ENCODE measurements at places on chromosomes 7 and 10.

DNA sequence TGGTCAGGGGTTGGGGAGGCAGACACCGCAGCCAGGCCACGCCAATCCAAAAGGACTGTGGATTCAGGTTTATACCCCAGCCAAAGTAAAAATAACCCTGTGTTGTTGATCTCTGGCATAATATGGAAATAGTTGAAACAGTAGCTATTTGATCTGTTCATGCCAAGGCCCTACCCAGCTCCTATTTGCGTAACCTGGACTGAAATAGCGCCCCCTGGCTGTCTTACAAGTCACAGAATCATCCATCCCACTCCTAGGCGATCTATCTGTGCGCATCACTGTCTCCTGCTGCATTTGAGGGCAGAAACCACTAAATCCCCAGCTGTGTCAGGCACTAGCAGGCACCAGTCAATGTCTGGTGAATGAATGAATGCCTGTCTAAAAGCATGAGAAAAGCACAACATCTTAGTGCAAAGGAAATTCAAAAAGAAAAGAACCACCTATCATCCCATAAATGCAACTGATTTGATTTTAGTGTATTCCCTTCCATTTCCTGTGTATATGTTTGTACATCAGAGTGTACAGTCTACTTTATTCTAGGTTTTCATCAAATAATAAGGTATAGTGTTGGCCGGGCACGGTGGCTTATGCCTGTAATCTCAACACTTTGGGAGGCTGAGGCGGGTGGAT, 160.0 kb downstream of the SLIT1 start:
- DNase-seq, result no peak

GRCh38 chr7:3380034-3380433, 79.0 kb downstream of the SDK1 start:
- no peak for DNase-seq

DNA sequence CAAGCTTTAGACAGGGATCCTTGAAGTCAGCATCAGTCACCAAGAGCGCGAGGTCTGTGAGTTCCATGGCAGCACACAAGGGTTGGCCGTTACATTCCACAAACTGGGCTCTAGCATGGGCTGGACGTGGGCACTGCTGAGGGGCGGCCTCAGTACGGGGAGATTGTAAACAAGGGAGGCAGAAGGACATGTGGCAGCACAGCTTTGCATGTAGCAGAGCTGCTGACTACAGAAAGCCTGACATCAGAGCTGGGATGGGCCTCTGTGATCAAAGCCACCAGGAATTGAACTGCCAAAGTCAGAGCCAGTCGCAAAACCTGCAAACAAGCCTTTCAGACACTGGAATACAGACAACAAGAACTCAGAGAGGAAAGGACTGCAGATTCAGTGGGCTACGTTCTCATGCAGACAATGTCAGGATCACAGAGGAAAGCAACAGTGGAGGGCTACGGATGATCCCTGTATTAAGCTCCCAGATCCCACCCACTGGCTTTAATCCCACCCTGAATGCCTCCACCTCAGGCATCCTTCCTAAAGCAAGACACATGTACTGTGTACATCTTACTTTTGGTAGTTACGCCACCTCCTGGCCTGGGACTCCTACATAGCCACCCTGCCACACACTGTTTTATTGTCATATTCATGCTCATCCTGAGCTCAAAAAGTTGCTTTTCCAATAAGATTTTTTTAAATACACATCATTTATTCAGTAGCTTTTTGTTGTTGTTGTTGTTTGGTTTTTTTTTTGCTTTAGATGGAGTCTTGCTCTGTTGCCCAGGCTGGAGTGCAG, 291.1 kb upstream of the IMMP2L start:
- no peak for DNase-seq

DNA sequence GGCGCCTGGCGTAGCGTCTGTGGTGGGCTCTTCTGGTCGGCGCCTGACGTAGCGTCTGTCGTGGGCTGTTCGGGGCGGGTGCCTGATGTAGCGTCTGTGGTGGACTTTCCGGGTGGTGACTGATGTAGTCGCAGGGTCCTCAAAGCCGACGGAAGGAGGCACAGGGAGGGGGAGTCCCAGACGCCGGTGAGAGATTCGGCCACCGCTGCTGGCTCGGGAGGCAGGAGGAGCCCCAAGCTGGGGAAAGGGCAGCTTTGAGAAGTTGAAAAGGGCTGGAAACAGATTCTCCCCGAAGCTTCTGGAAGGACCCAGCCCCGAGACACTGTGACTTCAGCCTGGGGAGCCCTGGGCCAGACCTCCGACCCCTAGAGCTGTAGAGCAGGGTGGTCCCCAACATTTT, 105.7 kb downstream of the DNAJB6 start:
- DNase-seq, result no peak

GRCh38 chr10:17450024-17450423, 4.4 kb downstream of the ST8SIA6 start:
- DNase-seq, result no peak

DNA sequence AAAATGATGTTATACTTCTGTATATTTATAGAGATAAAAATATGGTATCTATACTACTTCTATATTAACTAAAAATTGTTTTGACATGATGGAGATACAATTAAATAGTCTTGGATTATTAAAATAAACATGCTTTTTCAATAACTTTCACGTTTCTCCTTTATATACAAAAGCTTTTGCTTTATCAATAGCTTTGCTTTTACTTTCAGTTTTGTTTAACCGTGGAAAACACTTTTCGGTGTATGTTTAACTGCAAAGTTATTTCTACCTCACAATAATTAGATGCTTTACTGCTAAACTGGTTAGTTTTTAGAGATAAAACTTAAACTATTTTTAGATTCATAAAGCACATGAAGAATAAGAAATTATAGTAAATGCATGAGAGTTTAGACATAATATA, 432.1 kb upstream of the PCDH15 start:
- DNase-seq, result no peak

DNA sequence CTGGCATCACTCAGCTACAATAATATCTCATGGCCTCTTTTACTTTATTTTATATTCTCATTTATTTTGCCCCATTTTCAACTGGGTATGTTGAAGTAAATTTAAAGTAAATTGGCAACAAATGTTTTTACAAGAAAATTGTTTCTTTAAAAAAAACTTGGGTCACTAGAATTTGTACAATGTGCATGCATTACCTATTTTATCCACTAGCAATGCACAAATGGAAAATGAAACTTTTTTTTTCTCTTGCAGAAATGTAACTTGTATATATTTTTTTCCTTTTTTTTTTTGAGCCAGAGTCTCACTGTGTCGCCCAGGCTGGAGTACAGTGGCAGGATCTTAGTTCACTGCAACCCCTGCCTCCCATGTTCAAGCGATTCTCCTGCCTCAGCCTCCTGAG, 10.3 kb upstream of the H2AZ2 start:
- DNase-seq, result no peak

DNA sequence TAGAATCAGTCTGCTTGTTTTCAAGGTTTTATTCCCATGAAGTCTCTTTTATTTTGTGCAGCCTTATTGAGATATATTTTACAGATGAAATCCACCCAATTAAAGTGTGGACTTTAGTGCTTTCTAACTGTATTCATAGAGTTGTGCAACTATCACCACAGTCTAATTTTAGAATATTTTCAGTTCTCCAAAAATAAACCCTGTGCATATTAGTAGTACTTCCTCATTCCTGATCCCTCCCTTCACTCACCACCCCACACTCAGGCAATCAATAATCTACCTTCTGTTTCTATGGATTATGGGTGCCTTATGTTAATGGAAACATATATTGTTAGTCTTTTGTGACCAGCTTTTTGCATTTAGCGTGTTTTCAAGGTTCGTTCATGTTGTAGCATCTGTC, 185.7 kb upstream of the TMEM72 start:
- no peak for DNase-seq

GRCh38 chr7:82319674-82320118, 123.9 kb downstream of the CACNA2D1 start:
- no peak for DNase-seq

GRCh38 chr7:44565795-44566559, 7.7 kb downstream of the DDX56 start:
- no peak for DNase-seq

DNA sequence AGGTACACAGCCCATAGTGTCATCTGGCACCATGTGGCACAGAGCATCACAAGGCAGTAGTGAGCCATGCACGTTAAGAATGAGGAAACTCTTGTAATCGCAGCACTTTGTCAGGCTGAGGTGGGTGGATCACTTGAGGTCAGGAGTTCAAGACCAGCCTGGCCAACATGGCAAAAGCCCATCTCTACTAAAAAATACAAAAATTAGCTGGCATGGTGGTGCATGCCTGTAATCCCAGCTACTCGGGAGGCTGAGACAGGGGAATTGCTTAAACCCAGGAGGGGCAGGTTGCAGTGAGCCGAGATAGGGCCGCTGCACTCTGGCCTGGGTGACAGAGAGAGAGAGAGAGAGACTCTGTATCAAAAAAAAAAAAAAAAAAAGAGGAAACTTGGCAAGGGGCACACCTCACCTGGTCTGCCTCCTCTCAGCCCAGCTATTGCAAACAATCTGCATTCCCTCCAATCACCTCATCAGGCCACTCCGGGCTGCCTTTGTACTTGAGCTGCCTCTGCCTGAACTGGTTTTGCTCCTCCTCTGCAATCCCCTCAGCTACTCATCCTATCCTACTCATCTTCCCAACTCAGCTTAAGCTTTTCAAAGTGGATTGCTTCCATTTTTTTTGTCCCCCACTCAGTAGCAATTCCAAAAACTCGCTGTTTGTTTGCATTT, 46.0 kb upstream of the OPTN start:
- DNase-seq, result no peak

GRCh38 chr7:152502813-152503790, 67.3 kb upstream of the KMT2C start:
- DNase-seq, result no peak

DNA sequence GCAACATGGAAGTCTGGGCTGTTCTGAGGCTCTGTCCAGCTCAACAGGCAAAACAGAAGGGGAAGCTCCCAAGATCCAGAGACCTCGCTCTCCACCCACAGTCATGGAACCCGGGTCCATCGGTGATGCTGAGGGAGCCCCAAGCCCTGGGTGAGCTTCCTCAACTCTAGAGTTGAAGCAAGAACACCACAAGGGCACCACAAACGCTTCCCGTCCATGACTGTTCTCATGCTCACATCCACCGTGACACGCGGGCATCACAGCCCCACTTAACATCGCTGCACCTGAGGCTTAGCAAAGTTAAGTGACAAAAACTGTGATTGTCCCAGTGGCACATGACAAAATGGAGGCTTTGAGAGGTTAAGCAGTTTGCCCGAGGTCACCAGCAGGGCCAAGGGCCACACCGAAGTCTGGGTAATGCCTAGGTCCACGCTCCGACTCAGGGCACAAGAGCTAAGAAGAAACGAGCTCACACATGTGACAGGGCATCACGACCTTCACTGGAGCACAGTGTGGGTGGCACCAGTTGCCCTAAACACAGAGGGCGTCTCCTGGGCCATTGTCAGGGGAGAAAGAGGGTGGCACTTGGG, 110.6 kb downstream of the OAT start:
- no peak for DNase-seq

GRCh38 chr7:24328050-24328449, 44.1 kb downstream of the NPY start:
- DNase-seq, result no peak

GRCh38 chr7:39293056-39293823, 273.0 kb upstream of the YAE1 start:
- no peak for DNase-seq

- no peak for DNase-seq
Measured at GRCh38 chr10:59801171-59801570, 47.9 kb upstream of the MRLN start.

DNA sequence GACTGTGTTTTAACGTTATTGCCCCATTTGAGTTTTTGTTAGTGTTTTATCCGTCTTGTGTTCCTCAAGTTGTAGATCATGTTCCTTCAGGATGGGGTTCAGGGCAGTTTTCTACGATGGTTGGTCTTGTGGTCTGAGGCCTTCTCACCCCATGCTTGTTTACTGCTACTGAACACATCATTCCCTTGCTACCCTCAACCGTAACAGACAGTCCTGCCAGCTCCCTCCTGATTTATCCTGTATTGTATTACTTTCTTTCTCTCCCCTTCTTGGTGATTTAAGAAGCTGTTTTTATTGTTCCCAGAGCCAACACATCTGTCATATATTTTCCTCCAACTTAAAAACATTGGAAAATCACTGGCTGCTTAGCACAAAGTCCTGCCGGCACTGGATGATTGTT, 719.8 kb downstream of the INHBA start:
- no peak for DNase-seq

GRCh38 chr10:58807629-58808022, 295.0 kb downstream of the BICC1 start:
- no peak for DNase-seq

DNA sequence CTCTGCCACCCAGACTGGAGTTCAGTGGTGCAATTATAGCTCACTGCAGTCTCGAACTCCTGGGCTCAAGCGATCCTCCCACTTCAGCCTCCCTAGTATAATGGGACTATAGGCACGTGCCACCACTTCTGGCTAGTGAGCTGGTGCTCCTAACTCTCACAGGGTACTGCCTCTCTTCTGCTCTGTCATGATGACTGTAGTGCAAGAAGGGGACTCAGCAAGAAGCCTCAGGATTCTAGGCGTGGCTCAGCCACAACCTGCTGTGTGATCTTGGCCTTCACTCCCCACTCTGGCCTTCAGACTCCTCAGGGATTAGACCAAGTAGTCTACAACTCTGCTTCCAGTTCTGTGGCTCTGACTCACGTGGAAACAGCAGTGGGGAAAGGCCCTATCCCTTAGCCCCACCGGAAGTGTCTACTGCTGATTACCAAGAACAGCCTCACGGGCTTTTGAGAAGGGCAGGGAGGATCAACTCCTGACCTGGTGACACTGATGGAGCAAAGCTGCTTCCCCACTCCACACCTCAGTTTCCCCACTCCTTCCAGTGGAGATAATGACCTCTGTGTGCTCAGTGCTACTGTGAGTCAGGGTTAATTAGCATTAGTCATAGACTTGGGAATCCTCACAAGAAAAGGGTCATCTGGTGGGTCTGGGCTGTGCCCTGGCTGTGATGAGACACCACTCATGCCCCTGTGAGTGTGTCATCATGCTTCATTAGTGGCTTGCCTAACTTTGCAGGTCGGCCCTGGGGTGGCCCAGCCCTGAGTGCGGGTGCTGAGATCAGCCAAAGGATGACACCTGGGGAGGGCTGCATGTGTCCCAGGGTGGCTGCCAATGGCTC, 41.1 kb downstream of the ZC3HC1 start:
- DNase-seq, result no peak

- DNase-seq, result no peak
Measured at GRCh38 chr10:23331567-23332301, 12.9 kb downstream of the C10orf67 start.

- no peak for DNase-seq
Measured at GRCh38 chr10:104351919-104352318, 1.7 kb upstream of the CFAP58 start.

GRCh38 chr10:124715439-124715838, 28.7 kb downstream of the FAM53B start:
- no peak for DNase-seq

DNA sequence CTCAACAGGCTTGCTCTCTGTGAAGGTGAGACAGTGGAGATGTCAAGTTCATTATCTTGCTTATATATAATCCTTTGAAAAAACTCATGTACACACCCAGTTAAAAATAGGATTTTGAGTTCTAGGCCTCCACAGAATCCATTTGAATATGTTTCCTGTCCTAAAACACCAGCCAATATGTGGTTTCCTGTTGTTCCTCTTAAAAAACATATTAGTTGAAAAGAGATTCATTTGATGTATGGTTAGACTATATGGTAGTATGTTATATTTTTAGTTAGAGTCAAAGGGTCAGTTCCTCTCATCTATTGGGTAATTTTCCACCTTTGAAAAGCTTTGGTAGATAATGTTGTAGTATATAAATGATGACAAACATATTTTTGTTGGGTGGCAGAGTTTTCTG, 16.0 kb downstream of the PPP1R9A start:
- DNase-seq, result no peak

All from T-helper 17 cell (primary cell).